Heart left ventricle (tissue), 16 donors: ENCODE measurements at places on chromosomes 7 and 10. TPM values are rescaled to one million over a fixed set of nuclear protein-coding genes. Genes with fewer than 3 reads are reported as not detected.

The GRM3 gene
- not detected for total RNA-seq

The EXOC6 gene
- 7.8 TPM for total RNA-seq

The PDZD7 gene
- 0.09 TPM for total RNA-seq

The CYP2C19 gene
- not detected for total RNA-seq

- no peaks in the 10 kb centered on the region for H3K27me3 ChIP-seq
- peaks cover 18% of the 10 kb centered on the region for H3K4me1 ChIP-seq
- no peaks in the 10 kb centered on the region for H3K36me3 ChIP-seq
Measured at GRCh38 chr7:74625446-74625845, 32.1 kb upstream of the GTF2I start.

DNA sequence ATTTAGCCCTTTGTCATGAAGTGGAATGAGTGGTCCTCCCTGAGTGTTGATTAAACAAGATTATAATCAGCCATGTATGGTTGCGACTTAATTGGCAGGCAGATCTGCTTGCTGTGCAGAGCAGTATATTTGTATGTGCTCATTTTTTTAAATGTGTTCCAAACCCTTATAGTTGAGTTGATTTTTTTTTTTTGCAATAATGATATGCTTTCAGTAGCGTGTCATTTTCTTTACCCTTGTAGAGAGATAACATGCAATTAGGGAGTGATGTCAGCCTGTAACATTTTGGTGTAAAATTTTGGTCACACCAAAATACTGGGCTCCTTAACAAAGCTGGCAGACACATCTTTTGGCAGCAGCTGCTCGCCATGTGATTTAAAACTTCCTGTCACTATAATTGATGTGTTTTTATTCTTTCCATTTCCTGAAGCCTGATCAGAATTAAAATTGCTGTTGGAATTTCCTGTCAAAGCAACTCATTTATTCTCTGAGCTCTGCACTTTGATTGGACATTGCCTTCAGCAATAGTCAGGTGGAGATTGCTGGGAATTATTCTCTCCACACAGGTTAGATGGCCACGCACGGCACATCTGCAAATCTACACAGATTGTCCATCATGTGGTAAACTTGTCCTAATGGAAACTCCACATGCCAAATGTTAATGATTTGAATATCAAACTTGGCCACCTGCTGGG is 125.3 kb downstream of the DYNC1I1 start:
- no peaks in the 10 kb centered on the region for H3K27me3 ChIP-seq
- H3K4me3 ChIP-seq, result no peak overlapping the region
- DNase-seq, result no peak
- H3K27ac ChIP-seq, result no peak overlapping the region
- H3K4me1 ChIP-seq, result no peaks in the 10 kb centered on the region

- no peak overlapping the region for H3K27ac ChIP-seq
- no peak overlapping the region for H3K4me3 ChIP-seq
- H3K27me3 ChIP-seq, result no peaks in the 10 kb centered on the region
- no peaks in the 10 kb centered on the region for H3K36me3 ChIP-seq
- no peak for DNase-seq
Measured at GRCh38 chr7:130305433-130306042, 12.6 kb downstream of the CPA4 start.

DNA sequence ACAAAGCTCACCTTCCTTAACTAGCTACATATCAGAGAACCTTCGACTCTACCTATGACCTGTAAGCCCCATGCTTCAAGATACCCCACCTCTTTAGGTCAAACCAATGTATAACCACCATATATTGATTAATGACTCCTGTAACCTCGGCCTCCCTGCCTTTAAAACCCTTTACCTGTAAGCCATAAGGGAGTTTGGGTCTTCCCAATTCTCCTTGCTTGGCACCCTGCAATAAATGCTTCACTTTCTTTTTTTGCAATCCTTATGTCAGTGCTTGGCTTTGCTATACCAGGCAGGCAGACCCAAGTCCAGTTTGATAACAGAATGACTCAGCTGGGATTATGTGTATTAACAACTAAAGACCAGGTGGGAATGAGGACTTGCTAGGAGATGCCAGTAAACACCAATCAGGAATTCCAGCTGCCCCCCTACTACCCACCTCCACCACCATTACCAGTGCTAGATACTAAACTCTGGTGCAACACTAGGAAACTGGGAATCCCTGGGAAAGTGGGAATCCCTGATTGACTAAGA is 22.0 kb upstream of the SLC35G1 start:
- H3K4me3 ChIP-seq, result no peak overlapping the region
- H3K27me3 ChIP-seq, result peaks cover 8% of the 10 kb centered on the region
- H3K4me1 ChIP-seq, result no peaks in the 10 kb centered on the region
- H3K27ac ChIP-seq, result no peak overlapping the region
- no peak for DNase-seq

GRCh38 chr7:84108787-84109186 is 85.8 kb downstream of the SEMA3A start:
- H3K27ac ChIP-seq, result no peak overlapping the region
- H3K4me3 ChIP-seq, result no peak overlapping the region
- no peak for DNase-seq
- H3K4me1 ChIP-seq, result no peaks in the 10 kb centered on the region
- no peaks in the 10 kb centered on the region for H3K36me3 ChIP-seq
